Fibroblast of lung (primary cell): ENCODE measurements at places on chromosomes 12 and 14.
A peak's percentile ranks its signal among the peaks of the same experiment; 100 is the strongest.

DNA sequence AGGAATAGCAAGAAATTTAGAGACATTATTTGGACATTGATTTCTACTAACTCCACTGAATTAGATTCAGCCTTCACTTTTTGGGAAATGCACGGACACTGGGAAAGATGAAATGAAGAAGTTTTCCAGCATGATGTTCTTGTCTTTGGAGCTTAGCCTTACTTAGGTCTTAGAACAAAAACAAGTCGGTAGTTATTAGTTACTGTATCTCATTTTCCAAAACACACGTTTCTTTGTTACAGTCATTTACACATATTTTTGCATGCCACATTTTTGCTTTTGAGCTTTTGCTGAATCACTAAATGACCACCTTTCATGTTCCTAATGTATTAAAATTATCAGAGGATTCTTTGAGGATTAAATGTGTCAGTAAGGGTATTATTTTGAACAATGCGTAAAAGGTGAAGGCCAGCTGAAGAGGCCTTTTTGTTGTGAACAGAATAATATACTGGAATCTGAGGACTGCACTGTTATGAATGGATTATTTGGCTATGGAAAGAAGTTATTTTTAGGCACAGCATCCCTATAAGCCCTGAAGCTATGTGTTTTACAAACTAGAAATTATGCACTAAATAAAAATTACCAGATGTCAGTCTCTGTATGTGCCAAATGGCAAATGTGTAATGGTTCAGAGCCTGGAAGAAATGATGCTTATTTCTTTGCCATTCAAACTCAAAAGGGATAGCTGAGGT, 138.2 kb downstream of the SRGAP1 start:
- no peak for DNase-seq

- no peak for DNase-seq
These were observed 3.6 kb downstream of the HIP1R start for GRCh38 chr12:122838841-122839240.

DNA sequence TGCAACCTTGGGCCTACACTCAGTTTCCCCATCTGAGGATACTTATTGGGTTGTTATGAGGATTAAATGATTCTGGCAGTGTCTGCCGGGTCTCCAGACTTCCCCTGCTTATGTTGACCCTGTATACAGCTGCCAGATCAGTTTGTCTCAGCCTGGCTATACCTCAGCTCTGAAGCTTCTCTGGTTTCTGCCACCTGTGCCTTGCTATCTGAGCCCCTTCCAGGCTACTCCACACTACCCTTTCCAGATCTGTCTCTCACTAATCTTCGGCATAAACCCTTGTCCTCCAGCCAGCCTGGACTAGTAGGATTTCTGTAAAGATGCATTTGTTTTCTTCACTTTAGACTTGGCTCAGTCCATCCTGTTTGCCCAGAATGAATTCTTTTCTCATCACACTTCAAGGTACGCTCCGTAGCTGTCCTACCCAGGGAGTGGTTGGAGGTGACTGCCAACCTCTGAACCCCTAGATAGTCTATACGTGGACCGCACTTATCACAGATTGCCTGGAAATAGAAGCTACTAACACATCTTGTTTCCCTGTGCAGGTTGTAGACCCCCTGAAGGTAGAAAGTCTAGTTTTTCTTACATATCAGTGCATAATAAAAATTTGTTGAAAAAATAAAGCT, 422.4 kb downstream of the RAD51B start:
- DNase-seq: no peak

GRCh38 chr12:127381043-127381668, 885.8 kb upstream of the TMEM132C start:
- peak; percentile 34 for DNase-seq

- DNase-seq: no peak
These were observed 130.1 kb upstream of the LHX5 start for GRCh38 chr12:113601656-113602263.

DNA sequence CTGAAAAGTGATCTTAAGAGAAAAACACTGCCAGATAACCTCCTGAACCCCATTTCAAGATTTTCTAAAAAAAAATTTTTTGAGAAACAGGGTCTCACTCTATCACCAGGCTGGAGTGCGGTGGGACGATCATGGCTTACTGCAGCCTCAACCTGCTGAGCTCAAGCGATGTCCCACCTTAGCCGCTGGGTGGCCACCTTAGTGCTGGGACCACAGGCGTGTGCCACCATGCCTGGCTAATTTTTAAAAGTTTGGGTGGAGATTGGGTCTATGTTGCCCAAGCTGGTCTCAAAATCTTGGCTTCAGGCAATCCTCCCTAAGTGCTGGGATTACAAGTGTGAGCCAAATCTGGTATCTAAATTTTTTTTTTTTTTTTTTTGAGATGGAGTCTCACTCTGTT, 3.4 kb downstream of the PNMA1 start:
- no peak for DNase-seq

DNA sequence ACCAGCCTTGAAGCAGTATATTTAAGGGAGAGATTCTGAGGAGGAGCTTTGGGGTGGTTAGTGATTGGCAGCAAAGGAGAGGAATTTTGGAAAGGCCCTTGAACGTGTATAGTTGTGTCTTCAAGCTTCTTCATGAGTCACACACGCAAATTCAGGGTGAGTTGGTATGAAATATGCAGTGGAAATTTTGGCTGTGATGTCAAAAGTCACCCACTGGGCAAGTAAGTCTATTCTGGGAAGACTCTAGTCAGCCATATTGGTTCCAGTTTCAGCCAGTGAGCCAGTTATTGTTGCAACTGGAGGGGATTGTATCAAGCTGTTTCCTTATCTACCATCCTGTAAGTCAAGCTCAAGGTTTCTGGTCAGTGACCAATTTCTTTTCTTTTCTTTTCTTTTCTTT, 32.0 kb upstream of the VASH1 start:
- DNase-seq: no peak

DNA sequence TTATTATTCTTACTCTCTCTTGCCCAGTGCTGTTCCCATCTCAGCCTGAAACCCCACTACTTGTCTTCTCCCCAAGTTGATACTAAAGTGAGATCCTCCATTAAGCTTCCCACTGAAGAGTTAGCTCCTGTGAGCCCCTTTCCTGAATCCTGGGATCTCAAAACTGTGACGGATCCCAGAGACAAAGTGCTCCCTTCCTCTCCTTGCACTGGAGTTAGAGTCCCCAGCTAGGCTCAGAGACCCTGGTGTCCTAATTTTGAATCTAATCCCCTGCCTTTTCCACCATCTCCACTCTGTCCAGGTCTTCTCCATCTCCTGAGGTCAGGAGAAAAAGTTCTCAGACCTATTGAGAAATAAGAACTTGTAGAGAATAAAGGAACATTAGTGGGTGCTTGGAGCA, 17.6 kb upstream of the TBX3 start:
- no peak for DNase-seq

DNA sequence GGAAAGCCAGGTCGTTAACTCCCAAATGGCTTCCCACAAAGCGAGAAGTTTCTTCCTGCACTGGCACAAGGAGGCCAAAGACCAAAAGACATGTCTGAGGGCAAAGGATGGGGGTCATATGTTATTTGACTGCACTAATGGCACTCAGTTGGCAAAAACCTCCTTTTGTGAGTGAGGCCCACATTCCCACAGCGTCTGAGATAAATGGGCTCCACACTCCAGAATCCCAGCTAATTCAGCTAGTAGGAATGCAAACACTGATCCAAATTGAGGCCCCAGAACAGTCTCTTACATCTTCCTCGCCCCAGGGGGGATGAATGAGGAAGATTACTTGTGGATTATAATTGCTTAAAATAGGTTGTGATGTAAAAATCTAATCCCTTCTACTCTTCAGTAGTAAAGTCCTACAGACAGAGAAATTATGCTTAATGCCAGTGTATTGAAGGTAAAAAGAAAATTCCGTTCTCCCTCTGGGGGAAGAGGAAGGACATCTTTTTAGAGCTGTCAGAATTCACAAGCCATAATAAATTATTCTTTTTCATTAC, 86.4 kb upstream of the PIWIL1 start:
- DNase-seq: no peak

DNA sequence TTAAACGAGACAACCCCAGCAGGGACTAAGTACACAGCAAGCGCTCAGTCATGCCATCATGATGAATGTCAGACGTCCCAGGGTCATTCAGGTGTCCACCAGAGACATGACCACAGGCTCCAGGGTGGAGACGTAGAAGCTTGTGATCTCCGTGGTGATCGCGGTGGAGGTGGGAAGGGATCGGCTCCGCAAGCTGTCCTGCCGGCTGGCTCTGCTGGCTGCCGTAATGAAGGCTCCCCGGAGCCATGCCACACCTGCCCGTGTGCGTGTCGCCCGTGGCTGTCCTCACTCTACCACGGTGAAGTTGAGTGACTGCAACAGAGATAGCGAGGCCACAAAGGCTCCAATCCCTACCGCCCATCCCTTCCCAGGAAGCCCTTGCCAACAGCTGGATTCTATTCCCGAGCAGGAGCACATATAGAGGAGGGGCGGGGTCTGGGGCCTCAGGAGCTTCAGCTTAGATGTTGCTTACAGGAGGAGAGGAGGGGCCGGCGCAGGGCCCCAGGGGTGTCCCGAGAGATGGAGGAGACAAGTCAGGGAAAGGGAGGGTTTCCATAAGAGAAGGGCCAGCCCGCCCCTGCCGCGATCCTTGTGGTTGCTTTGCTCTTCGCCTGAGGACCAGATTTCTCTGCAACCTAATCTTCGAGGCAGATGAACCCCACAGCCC, 332.6 kb upstream of the SFSWAP start:
- no peak for DNase-seq

DNA sequence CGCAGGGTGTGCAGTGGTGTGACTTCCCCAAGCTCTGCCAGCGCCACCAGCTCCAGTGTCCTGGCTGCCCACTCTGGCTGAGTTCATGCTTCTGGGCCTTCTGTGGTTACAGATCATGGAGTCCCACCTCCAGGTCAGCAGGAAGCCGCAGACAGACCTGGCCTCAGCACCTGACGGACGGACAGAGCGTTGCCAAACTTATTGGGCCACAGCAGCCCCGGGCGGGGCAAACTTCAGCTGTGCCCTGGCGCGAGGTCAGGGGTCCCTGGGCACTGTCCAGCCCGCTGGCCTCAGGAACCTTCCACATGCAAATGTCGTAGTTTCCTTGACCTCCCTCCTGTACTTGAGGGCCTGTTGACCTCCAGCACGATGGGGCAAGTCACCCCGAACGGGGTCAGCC, 11.2 kb downstream of the GPR132 start:
- DNase-seq: no peak

GRCh38 chr12:52604859-52605258, 3.6 kb upstream of the KRT72 start:
- DNase-seq: no peak

GRCh38 chr12:1330477-1330827, 263.9 kb downstream of the FBXL14 start:
- no peak for DNase-seq

DNA sequence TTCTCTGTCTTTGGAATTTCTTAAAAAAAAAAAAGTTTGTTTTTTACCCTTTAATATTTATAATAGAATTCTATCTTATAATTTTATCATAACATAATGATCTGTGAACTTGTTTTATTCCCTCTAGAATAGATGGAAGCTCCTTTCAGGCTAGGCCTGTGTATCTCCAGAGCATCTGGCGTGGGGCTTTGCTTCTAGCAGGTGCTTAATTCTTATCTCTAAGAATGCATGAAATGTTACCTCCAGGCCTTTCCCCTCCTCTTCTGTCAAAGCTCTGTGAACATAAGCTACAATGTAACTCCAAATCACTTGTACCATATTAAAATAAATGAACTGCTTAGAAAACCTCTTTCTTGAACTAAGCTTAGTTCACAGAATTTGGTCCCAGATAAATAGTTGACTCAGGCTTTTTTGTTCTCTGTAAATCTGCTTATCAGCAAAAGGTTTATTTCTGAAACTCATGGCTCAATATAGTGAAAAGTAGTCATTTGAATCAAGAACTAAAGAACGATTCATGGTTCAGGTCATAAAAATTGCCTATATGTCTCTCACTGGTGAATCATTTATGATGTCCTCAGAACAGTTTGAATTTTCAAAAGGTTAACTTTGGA, 407.1 kb downstream of the TRHDE start:
- no peak for DNase-seq

DNA sequence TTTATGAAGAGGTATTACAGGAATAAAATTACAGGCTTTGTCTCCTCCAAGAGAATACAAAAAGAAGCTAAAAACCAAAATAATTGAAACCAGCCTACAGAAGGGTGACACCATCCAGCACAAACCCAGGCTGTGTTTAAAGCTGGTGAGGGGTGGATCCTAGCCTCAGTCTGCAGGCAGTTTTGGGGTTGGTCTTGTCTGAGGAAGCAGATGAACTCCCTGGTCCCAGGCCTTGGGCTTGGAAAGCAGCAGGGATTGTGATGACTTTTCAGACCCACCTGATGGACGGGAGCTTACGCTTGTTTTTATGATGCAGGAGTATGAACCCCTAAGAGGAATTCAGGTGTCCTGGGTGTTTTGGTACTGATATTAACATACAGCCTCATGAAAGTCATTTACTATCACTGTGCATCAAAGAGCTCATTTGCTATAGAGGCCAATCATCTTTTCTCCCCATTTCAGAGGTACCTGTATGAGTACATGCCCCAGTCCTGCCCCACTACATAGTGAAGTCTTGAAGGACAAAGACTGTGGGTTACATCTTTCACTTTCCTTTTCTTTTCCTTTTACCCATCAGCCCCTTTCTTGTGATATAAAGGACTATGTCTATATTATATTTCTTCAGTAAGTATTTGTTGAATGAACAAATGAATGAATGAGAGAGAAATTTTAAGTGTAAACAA, 18.1 kb downstream of the PRICKLE1 start:
- DNase-seq: no peak

DNA sequence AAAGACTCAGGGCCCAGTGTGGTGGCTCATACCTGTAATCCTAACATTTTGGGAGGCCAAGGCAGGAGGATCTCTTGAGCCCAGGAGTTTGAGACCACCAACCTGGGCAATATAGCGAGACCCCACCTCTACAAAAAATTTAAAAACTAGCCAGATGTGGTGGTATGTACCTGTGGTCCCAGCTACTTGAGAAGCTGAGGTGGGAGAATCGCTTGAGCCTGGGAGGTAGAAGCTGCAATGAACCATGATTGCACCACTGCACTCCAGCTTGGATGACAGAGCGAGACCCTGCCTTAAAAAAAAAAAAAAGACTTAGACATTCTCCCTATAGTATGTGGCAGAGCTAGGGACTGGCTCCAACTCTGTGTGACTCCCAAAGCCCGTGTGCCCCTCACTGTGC, 2.9 kb downstream of the UBE3B start:
- no peak for DNase-seq

- DNase-seq: peak; percentile 98
These were observed 30.7 kb downstream of the PXN start for GRCh38 chr12:120234643-120235368.

DNA sequence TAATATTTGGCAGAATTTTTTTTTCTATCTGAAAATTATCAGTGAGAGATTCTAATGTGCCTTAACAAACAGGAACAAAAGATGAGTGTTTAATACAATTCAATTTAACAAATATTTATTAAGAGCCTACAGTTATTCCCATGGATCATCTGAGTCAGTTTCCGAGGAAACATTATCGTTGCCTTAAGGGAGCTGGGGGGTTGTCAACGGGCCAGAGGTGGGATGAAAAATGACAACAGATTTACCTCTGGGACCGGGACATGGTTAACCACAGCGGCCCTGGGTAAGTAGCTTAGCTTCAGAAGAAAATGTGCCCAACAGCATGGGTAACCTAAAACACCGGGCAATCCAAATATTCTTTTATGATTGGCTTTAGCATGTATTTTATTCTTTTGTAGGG, 113.6 kb downstream of the DAD1 start:
- DNase-seq: no peak
